ENCODE measurements at places on chromosomes 12 and 14.

GRCh38 chr14:89833120-89833532 lies 121.4 kb downstream of the EFCAB11 start:
- DNase-seq: no peak

GRCh38 chr14:96053600-96054381 lies 14.6 kb downstream of the C14orf132 start:
- DNase-seq: no peak

DNA sequence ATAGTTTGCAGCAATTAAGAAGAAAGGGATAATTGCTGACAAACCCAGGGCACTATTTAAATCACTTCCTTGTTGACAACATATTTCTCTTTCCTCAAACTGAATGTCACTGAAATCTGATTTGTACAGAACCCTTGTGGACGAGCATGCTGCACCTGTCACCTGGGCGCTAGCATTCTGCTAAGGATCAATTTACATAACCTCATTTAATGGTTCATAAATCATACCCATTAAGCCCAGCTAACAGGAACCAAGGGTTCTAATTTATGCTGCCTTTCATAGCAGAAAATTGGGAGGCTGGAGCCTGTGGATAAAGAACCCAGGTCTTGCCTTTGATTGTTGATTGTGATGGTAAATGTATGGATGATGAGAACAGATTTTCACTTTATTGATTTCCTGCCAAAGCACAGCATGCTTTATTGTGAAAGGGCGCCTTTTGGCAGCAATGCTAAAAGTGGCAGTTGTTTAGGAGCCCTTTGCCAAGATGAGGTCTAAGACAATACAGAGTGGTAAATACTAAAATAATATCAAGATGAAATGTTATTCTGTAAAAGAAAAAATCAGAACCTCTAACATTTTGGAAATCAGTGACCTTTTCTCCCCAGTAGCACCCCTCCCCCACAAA lies 95.4 kb downstream of the NKX2-1 start:
- DNase-seq: peak; percentile 100

- DNase-seq: no peak
These were observed 720.5 kb downstream of the VRK1 start for GRCh38 chr14:97517566-97518234.

- DNase-seq: no peak
These were observed 1043.2 kb upstream of the TMEM132C start for GRCh38 chr12:127223731-127224130.

- DNase-seq: no peak
These were observed 60.9 kb downstream of the MAP1LC3B2 start for GRCh38 chr12:116620124-116620491.

- DNase-seq: no peak
These were observed 916.5 kb downstream of the TMEM121 start for GRCh38 chr14:106442857-106443256.

- no peak for DNase-seq
These were observed 136.0 kb upstream of the KITLG start for GRCh38 chr12:88716240-88716639.

GRCh38 chr12:1937481-1938224 lies 19.2 kb upstream of the CACNA2D4 start:
- DNase-seq: no peak

- no peak for DNase-seq
These were observed 55.6 kb upstream of the CDKL1 start for GRCh38 chr14:50452296-50452695.

- no peak for DNase-seq
These were observed 347.9 kb downstream of the BCAT1 start for GRCh38 chr12:24600996-24601395.

- DNase-seq: peak; percentile 24
These were observed 6.5 kb upstream of the LGALS3 start for GRCh38 chr14:55122440-55122986.

DNA sequence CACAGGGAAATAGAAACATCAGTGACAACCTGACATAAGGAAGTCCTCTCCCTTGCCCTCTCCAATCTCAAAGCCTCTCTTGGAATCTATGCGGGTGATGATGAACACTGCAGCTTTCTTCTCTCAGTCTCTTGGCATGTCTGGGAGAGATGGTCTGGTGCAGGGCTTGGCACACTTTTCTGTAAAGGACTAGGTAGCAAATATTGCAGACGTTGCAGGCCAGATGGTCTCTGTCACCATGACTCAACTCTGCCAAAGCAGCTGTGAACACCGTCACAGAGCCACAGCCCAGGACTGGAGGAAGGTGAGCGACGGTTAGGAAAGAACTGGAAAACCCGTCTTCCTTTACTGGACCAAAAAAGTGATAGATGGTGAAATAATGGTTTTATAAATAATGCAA lies 591.0 kb upstream of the TMEM132C start:
- no peak for DNase-seq

GRCh38 chr12:104680070-104680469 lies 223.3 kb downstream of the CHST11 start:
- peak; percentile 38 for DNase-seq

DNA sequence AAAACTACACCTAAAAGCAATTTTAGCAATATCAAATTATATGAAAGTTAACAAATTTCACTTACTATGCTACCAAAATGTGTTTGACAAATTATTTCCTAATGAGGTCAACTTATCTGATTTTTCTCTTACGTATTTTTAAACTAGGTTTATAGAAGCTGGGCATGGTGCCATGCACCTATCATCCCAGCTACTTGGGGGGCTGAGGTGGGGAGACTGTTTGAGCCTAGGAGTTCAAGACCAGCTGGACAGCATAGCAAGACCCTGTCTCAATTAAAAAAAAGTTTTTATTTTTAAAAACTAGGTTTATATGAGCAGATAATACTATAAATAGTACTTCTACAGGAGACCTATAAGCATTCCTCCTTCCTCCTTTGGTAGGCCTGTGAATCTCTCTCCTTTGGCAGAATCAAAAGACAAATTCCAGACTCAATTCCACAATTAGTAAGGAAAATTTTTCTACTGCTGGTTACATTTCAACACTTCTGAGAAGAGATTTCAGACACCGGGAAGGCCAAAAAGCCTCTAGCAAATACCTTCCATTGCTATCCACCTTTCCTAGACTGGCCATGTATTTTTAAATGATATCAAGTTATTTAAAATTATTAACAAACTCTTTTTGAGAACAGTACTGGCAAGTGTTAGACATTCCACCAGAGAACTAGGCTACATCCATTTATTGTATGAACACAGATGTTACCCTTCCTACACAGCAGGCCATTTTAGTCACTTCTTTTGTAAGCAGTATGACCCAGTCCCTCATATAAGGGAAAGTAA lies 34.4 kb downstream of the CDK17 start:
- no peak for DNase-seq

DNA sequence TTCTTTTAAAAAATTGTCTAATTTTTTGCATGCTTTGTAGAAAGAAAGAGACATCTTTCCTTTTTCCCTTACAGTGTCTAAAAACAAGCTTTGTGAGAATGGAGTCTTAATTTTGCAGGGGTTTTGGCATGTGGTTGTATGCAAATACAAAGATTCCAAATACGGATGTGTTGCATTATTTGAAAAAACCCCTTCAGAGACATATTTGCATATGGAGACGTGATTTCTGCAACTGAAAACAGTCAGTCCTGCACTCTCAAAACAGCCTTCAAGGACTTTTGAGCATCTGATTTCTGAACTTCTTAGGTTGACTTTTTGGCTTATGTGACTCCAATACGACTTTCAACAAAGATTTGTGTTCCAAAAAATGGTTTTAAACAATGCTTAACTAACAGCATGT lies 7.8 kb downstream of the IRAK3 start:
- no peak for DNase-seq

GRCh38 chr12:30041096-30041495 lies 257.4 kb upstream of the TMTC1 start:
- no peak for DNase-seq

DNA sequence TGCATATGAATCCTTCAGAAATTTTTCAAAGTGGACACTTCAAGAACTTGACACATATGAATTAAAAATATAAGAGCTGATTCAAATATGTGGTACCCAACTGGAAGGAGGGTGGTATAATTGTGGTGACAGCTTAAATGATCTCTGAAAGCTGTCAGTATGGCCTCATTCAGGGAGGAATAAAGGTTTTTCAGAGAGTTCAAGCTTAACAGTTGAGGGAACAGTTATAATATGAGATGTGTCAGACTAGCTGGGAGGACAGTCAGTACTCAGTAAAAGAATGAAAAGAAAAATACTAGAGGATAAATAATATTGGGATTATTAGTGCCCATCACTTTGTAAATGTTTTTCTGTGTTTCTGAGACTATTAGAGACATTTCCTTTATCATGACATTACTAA lies 277.5 kb downstream of the RASSF9 start:
- no peak for DNase-seq

- DNase-seq: no peak
These were observed 94.9 kb upstream of the RAP1B start for GRCh38 chr12:68515793-68516192.

DNA sequence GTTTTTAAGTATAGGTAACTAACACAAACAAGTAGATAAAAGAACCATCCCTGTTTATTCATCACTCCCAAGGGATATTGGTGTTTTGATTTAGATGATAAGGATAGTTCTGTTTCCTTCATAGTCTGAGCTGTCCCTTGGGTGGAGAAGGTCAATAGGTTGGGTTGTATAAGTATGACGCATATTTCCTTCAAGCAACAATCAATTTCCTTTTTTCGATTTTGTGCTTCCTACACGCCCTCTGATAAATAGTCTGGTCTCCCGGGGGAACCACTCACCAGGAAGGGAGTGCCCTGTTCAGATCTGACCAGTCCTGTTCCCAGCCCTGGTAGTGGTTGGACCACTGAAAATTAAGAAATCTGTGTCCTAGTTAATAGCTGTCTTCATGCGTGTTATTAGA lies 378.8 kb upstream of the FAR2 start:
- DNase-seq: no peak

GRCh38 chr14:104101086-104101621 lies 15.7 kb downstream of the ASPG start:
- DNase-seq: no peak

- no peak for DNase-seq
These were observed 604 bp downstream of the EEA1 start for GRCh38 chr12:92928421-92928961.

DNA sequence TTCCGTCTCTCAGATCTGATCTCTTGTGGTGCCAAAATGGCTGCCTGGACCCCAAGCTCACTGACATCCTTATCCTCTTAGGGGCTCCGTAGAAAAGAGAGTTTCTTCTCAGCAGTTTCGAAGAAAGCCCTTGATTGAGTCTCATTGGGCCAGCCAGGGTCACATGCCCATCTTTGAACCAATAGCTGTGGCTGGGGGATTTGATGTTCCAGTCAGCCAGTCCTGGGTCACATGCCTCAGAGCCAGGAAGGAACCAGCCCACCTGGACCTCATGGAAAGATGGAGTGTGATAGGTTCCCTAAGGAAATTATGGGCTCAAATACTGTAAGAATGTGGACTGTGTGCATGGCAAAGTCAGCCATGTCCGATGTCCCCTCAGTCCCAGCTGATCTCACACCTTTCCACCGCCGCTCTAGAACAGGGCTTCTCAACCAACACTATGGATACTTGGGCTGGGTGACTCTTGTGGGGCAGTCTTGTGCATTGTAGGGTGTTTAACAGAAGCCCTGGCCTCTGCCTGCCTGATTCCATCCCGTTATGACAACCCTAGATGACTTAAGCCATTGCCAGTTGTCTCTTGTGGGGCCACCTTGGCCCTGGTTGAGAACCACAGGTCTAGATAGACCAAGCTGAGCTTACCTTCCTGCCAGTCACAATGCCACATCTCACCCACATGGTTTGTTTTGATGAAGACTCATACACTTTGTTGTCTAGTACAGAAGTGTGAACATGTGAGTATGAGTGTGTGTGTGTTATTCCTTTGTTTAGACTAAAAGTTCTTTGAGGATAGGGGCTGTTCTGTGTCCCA lies 163.9 kb downstream of the ADGRD1 start:
- no peak for DNase-seq

DNA sequence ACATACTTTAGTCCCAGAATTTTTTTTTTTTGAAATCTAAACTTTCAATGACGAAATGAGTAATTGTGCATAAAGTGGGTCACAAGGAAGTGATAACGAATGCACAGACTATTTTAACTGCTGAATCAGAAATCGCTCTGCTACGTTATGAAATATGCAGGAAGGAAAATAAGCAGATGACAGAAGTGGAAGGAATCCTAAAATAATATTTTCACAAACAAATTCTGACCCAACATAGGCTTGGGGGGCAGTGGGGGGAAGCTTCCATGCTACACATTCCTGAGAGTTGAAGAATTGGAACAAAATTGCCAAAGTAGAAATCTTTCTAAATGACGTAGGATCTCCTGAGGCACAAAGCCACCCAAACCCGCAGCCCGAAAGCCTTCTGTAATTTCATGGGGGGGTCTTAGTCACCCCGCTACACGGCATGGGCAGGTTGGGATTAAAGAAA lies 89.6 kb downstream of the ARF6 start:
- DNase-seq: no peak

GRCh38 chr14:27223906-27224305 lies 626.1 kb upstream of the NOVA1 start:
- DNase-seq: no peak

DNA sequence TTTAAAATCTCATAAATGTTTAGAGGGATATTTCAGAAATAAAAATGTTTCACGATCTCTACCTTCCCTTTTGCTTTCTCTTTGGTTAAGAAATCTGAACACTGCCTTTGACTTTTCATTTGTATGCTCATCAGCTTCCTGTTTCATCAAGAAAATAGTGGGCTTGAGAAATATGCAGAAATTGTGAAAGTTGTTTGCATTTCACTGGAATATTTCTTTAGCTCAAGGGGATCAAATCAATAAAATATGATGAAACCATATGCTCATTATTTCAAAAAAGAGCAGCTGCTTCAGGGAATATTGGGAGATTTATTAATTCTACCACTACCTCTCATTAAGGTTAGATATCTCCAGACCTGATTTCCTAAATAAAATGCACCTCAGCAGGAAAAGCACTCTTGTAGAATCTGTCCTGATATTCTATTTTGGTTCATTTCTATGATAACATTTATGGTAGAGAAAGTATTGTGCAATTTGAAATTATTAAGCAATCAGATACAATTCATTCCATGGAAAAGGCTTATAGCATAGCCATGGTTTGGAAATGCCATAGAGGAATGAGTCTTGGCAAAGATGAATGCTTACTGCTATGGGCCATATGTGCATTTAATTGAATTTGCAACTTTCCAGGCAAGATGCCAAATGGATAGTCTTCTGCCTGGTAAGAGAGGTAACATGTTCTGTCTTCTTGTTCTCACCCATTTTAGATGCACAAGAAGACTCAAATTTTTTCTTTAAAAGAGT lies 212.6 kb upstream of the SLC16A7 start:
- no peak for DNase-seq

DNA sequence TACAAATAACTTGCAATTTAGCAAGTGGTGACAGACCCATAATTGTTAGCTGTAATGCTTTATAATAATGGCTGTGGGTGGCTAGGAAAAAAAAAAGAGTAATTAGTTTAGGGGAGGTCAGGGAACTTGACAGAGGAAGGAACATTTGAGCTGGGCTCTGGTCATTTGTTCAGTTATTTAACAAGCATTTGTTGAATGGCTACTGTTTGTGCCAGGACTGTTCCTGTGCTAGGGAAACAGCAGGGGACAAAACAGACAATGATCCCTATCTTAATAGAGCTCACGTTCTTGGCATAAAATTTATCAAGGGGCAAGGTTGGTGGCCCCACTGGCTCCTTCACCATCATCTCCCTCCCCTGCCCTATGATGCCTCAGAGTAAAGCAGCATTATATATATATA lies 18.5 kb downstream of the CHST11 start:
- peak; percentile 88 for DNase-seq
